Left colon (tissue), 2 donors: ENCODE measurements at places on chromosomes 3 and 15. TPM values are rescaled to one million over a fixed set of nuclear protein-coding genes. Genes with fewer than 3 reads are reported as not detected.

- no peak for DNase-seq
Observed at GRCh38 chr3:194890091-194890490, 204.4 kb downstream of the FAM43A start.

DNA sequence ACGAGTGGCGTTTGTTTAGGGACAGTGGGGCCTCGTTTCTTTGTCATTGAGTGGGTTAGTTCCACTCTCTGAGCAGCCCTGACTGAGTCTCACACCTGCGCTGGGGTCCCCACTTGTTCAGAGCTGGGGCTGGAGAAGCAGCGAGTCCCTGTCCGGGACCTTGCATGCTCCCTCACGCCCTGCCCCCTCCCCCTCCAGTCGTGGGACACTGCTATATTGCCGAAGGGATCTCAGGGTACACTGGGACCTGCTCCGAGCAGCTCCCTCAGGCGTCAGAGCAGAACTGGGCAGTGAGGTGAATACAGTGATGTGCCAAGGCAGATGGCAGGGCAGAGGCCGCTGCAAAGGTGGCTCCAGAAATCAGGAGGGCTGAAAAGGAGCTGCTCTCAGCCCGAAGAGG is 59.9 kb upstream of the KLF13 start:
- no peak for DNase-seq

- DNase-seq, result no peak
Observed at GRCh38 chr3:49614936-49615335, 59.2 kb upstream of the APEH start.

DNA sequence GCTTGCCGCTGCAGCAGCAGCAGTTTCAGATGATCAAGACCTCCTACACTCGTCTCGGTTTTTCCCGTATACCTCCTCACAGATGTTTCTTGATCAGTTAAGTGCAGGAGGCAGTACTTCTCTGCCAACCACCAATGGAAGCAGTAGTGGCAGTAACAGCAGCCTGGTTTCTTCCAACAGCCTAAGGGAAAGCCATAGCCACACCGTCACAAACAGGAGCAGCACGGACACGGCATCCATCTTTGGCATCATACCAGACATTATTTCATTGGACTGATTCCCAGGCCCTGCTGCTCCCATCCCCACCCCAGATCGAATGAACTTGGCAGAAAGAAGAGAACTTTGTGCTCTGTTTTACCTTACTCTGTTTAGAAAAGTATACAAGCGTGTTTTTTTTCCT is 17.6 kb downstream of the CALML4 start:
- DNase-seq, result peak; percentile 66

- no peak for DNase-seq
Observed at GRCh38 chr15:95897651-95898050, 432.8 kb upstream of the NR2F2 start.

GRCh38 chr3:52527039-52527731 is 6.5 kb downstream of the NT5DC2 start:
- DNase-seq, result peak; percentile 8

- DNase-seq, result no peak
Observed at GRCh38 chr15:71790081-71790480, 20.3 kb upstream of the NR2E3 start.

Gene TRIM42
- not detected for total RNA-seq

Gene SEMA3B
- total RNA-seq, result 116 TPM

Gene HIGD2B
- not detected for total RNA-seq

Gene SATB1
- total RNA-seq, result 38.3 TPM

Gene RGMA
- 2.5 TPM for total RNA-seq
